ENCODE measurements at places on chromosomes 13 and 19.

- peaks cover 5% of the 10 kb centered on the region for H3K36me3 ChIP-seq
- H3K27ac ChIP-seq, result no peak overlapping the region
- H3K27me3 ChIP-seq, result no peaks in the 10 kb centered on the region
- no peaks in the 10 kb centered on the region for H3K4me1 ChIP-seq
Measured at GRCh38 chr13:97274829-97275649, 52.9 kb downstream of the MBNL2 start.

- H3K27me3 ChIP-seq, result peaks cover 2% of the 10 kb centered on the region
- no peak overlapping the region for H3K4me3 ChIP-seq
- H3K27ac ChIP-seq, result no peak overlapping the region
- no peaks in the 10 kb centered on the region for H3K4me1 ChIP-seq
- no peaks in the 10 kb centered on the region for H3K36me3 ChIP-seq
Measured at GRCh38 chr13:49810567-49811526, 18.4 kb upstream of the KPNA3 start.

DNA sequence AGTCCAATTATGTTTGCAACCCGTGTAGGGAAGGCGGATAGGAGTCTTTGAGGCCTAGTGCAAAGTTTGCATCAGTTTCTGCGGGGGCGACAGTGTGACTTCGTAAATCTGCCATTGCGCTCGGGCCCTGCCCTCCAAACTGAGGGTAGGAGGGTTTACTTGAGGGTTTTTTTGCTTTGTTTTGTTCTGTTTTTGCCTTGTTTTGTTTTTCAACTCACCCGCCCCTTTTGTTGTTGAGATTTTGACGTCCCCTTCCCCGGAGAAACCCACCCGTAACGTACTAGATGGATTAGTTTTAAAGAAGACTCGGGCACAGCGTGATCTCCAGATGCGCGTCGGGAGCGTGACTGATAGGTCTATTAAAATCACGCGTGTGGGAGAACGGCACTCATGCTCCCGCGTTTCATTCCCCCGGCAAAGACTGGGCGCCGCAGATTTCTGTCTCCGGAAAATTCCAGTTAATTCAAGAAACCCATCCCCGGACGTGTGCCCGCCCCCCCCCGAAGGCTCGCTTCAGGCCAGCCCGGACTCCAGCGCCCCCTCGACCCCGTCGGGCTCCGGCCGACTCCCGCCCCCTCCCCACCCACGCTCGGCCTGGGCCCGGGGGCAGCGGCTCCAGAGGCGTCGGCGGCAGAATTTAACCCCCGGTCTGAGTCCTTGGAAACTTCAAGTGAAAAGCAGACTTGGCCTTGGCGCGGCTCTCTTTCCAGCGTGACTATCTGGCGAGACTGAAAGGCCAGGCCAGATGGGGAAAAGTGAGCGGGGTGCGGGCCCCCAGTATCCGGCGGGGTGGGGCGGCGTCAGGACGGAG lies 5.0 kb downstream of the SOX1 start:
- no peak for DNase-seq
- H3K27me3 ChIP-seq, result peaks cover 98% of the 10 kb centered on the region
- H3K4me1 ChIP-seq, result no peaks in the 10 kb centered on the region
- no peaks in the 10 kb centered on the region for H3K36me3 ChIP-seq
- H3K4me3 ChIP-seq, result no peak overlapping the region

DNA sequence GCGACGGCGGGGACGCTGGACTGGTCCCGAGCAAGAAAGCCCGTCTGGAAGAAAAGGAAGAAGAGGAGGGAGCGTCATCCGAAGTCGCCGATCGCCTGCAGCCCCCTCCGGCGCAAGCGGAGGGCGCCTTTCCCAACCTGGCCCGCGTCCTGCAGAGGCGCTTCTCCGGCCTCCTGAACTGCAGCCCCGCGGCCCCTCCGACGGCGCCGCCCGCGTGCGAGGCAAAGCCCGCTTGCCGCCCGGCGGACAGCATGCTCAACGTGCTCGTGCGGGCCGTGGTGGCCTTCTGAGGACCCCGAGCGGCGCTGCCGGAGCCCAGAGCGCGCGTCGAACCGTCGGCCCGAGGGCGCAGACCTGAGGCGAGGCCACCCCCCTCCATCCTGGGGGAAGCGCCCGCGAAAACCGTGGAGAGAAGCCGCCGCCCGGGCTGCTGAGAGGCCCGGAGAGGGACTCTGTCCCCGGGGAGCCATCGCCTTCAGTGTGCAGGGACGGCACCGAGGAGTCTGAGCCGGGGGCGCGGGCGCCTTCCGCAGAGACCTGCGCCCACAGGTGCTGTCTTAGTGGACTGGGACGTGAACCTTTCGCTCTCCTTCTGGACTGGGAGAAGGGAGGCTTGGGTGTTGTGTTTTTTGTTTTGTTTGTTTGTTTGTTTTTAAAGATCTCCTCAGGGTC lies 3.5 kb downstream of the IER2 start:
- H3K4me3 ChIP-seq, result peak overlapping the region; percentile 93
- no peak for DNase-seq
- H3K27me3 ChIP-seq, result no peaks in the 10 kb centered on the region
- peak overlapping the region; percentile 96 for H3K27ac ChIP-seq

- H3K36me3 ChIP-seq, result no peaks in the 10 kb centered on the region
- DNase-seq, result no peak
- no peaks in the 10 kb centered on the region for H3K4me1 ChIP-seq
- no peaks in the 10 kb centered on the region for H3K27me3 ChIP-seq
- H3K27ac ChIP-seq, result no peak overlapping the region
Measured at GRCh38 chr13:94333131-94333820, 146.2 kb downstream of the DCT start.

Measured in common myeloid progenitor, CD34-positive (primary cell).